ENCODE measurements at places on chromosomes 7 and 10. TPM values are rescaled to one million over a fixed set of nuclear protein-coding genes. Genes with fewer than 3 reads are reported as not detected.

MKI67 gene
- total RNA-seq = 14.4 TPM

KIAA1217 gene
- 18.8 TPM for total RNA-seq

GRCh38 chr10:62650411-62650810, 154.1 kb upstream of the ADO start:
- no peak for DNase-seq

DNA sequence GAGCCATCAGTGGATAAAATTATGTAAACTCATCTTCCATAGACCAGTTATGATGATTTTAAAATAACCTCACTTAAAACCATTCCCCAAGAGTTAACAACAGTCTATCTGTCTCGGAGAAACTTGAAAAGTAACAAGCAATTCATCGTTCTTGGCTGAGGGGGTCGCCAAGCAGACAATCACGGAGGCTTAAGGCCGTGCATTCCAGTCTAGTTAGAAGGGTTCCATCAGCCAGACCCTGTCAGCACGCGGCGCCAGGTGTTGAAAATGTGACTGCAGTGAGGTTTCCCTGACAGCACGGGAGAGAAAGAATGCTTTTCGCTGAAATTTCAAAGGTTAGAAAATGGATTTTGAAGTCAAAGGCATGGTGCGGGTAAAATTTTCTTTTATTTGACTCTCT, 1025.0 kb upstream of the CELF2 start:
- DNase-seq = peak; percentile 41

DNA sequence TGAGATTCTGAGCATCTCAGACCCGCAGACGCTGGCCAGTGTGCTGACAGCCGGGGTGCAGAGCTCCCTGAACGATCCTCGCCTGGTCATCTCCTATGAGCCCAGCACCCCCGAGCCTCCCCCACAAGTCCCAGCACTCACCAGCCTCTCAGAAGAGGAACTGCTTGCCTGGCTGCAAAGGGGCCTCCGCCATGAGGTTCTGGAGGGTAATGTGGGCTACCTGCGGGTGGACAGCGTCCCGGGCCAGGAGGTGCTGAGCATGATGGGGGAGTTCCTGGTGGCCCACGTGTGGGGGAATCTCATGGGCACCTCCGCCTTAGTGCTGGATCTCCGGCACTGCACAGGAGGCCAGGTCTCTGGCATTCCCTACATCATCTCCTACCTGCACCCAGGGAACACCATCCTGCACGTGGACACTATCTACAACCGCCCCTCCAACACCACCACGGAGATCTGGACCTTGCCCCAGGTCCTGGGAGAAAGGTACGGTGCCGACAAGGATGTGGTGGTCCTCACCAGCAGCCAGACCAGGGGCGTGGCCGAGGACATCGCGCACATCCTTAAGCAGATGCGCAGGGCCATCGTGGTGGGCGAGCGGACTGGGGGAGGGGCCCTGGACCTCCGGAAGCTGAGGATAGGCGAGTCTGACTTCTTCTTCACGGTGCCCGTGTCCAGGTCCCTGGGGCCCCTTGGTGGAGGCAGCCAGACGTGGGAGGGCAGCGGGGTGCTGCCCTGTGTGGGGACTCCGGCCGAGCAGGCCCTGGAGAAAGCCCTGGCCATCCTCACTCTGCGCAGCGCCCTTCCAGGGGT, 703 bp downstream of the RBP3 start:
- DNase-seq = no peak

- no peak for DNase-seq
These were observed 42.2 kb downstream of the RUNDC3B start for GRCh38 chr7:87670372-87670771.

DNA sequence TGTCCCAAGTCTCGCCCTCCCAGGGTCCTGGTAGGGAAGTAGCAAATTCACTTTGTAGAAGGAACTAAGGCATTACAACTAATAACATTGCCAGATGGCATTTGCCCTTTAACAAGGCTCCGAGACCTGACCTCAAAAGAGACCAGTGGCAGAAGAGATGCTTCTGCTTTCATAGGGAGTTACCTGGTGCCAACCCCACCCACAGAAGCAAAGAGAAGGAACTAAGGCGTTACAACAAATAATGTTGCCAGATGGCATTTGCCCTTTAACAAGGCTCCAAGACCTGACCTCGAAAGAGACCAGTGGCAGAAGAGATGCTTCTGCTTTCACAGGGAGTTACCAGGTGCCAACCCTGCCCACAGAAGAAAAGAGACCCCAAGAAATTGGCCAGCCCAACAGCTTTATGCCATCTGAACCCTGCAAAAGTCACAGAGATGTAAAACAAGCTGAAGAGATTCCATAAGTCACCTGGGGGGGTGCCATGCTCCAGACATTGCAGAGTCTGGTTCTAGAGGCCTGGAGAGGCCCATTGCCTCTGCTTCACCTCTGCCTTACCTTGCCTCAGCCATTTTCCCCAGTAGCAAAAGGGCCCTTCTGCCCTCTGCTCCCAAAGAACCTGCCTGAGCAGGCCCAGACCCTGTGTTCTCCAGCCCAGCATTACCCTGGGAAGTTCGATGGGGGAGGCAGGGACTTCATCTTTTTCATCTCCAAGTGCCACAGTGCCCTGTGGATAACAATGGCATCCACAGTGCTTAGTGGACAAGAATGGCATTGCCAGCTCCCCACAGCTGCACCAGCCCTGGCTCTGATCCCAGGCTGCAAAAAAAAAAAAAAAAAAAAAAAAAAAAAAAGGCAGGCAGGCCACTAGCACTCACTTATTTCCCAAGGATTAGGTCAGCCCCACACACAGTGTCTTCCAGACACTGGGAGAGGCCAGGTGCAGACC, 179.5 kb upstream of the PLXNA4 start:
- DNase-seq = peak; percentile 38

DNA sequence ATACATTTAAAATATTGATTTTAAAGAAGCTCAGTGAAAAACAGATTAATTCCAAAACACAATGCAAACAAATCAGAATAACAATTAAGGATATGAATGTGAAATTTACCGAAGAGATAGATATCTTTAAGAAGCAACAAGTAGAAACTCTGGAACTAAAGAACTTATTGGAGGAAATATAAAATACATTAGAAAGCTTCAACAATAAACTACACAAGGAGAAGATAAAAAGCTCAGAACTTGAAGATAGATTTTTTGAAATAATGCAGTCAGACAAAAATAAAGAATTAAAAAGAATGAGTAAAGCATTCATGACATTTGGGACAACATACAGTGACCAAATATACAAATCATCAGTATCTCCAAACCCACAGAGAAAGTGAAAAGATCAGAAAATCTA, 43.2 kb downstream of the HIBADH start:
- no peak for DNase-seq

DNA sequence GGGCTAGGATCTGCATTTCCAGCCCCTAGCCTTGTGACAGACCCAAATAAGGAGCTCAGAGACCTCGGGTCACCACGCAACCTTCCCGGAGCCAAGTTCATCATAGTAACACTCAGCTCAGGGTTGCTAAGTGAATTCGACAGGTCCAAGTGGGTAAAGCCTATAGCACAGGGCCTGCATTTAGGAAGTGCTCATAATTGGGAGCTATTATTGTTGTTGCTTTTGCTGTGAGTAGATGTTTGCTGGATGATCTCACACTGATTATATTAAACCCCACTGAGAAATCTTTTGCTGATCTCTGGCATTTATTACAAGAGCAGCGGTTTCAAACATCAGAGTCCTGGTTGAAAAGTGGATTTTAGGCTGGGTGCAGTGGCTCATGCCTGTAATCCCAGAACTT, 20.3 kb upstream of the SAR1A start:
- DNase-seq = peak; percentile 21

- no peak for DNase-seq
These were observed 10.8 kb upstream of the GATA3 start for GRCh38 chr10:8043569-8044306.

GRCh38 chr10:122648599-122649428, 50.8 kb downstream of the C10orf120 start:
- peak; percentile 32 for DNase-seq

DNA sequence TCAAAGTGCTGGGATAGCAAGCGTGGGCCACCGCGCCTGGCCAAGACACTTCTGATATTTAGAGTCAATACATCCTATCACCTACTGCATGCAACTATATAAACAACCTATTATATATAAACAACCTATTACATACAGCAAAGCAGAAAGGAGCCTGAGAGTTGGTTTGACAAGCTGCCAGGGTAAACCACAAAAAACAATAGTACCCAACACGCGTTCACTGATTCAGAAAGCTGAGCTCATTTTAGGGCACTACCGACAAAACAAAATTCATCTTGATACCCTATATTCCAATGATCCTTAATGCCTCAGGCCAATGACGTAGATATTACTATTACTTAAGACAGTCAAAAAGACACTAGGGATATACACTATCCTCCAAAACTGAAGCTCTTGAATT, 16.2 kb downstream of the MALSU1 start:
- DNase-seq = no peak

DNA sequence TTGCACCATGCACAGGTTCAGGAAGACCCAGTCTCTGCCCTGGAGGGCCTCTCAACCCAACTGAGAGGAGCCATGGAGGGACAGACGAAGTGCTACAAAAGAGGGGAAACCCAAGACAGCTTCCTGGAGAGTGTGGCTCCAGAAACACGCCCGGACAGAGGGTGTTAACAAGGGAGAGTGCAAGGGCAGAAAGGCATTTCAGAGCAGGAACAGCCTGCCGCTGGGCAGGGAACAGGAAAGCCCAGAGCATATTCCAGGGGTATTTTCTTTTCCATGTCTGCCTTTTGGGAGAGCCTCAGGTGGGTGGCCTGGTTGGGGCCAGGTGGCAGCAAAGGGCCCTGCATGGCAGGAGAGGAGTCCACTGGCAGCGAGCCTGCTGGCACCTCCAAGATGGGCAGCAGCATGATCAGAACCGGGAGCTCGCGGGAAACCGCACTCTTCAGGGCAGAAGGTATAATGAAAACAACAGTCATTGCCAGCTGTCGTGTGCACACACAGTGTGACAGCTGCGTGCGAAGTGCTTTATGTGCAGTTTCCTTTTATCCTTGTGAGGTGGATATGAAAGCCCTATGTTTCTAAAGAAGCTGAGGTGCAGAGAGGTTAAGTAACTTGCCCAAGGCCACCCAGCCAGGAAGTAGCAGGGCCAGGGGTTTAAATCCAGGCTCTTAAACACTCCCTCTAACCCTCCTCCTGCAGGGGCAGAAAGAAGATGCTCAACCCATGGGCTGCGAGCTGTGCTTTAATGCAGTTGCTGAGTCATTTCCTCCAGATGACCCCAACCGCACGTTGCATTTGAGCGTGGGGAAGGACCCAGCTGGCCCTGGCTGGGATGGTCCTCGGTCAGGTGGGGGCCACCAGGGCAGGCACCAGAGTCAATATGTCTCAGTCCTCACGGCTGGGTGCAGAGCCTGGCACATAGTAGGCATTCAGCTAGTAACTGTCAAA, 128.6 kb downstream of the OAT start:
- DNase-seq = peak; percentile 52

DNA sequence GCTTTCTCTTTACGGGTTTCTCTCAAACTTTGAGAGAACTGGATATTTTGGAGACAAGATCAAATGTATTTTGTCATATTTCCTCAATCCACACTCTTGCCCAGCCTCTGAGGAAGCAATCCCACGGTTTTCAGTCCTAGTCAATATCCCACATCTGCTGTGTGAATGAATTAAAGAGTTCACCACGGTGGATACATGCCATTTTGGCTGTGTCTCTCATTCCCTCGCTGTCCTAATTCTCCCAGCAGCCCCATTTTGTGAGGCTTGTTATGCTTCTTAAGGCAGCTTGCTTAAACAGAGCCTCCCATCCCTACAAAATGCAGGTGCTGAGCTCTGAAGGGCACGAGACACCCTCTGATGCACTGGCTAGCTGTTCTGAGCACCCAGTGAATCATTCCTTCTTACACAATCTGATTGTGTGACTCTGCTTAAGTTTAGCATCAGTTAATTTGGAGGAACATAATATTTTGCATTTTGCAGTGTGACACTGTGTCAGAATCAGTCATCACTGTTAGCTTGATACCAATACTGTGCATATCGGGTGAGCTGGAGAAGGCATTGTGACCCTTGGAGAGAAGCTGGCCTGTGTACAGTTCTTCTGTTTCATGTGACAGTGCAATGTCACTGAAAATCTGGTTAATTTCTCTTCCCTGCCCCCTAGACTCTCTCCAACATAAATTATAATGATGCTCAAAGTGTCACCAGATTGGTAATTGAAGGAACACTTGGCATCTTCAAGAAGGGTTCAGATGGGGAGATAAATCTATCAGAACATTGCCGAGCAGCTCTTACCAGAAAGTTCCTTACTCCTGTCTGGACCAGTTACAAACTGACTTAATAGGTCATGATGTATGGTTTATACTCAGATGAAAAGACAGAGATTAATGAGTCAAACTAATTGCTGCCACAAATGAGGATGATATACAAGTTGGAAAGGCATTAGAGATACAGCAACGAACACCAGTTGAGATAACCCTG, 103.7 kb upstream of the AOAH start:
- peak; percentile 53 for DNase-seq

DNA sequence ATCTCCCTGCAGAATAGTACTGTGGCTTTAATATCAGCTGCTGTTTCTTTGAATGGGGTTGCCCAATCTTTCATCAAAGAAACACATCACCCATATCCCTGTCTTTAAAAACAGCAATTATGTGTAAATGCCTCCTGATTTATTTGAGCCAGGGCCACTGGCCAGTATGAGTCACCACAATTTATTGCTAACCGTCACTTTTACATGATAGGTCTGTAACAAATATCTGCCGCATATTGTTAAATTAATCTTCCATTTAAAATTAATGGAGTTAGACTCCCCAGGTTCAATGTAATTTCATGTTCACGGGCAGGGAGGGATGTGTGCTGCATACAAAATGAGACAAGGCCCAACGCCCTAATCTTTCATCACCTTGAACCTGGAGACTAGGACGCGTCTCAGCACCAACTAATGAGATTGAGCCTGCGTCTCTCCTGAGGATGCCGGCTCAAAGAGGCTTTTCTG, 673.4 kb downstream of the AUTS2 start:
- DNase-seq = no peak

GRCh38 chr7:70763961-70764691, 367.8 kb upstream of the GALNT17 start:
- no peak for DNase-seq

GRCh38 chr7:22269963-22270362, 87.0 kb downstream of the RAPGEF5 start:
- no peak for DNase-seq

- no peak for DNase-seq
These were observed 37.3 kb downstream of the TMEM60 start for GRCh38 chr7:77760809-77761453.

GRCh38 chr7:31107106-31108090, 55.3 kb downstream of the ADCYAP1R1 start:
- no peak for DNase-seq

Measured in muscle of leg (tissue), 16 donors.